ENCODE measurements at places on chromosomes 1 and 21. TPM values are rescaled to one million over a fixed set of nuclear protein-coding genes. Genes with fewer than 3 reads are reported as not detected.

DNA sequence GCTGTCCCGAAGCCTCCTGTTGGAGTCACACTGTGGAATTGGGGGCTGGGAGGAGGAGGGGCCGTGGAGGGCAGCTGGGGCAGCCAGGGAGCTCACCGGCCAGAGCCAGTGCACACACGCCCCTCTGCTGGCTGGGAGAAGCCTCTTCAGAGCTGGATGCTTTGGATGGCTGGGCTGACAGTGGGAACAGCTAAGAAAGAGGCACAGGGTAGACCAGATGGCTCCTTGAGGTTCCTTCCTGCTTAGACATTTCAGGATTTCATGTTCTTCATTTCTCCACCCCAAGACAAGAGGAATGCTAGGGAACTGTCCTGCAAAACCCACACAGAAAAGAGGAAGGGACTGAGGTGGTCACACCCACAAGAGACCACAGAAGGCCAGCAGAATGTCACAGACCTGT, 254.8 kb upstream of the VAMP3 start:
- DNase-seq = peak; percentile 44

- no peak for DNase-seq
Measured at GRCh38 chr21:40016667-40017066, 149.4 kb downstream of the PCP4 start.

DNA sequence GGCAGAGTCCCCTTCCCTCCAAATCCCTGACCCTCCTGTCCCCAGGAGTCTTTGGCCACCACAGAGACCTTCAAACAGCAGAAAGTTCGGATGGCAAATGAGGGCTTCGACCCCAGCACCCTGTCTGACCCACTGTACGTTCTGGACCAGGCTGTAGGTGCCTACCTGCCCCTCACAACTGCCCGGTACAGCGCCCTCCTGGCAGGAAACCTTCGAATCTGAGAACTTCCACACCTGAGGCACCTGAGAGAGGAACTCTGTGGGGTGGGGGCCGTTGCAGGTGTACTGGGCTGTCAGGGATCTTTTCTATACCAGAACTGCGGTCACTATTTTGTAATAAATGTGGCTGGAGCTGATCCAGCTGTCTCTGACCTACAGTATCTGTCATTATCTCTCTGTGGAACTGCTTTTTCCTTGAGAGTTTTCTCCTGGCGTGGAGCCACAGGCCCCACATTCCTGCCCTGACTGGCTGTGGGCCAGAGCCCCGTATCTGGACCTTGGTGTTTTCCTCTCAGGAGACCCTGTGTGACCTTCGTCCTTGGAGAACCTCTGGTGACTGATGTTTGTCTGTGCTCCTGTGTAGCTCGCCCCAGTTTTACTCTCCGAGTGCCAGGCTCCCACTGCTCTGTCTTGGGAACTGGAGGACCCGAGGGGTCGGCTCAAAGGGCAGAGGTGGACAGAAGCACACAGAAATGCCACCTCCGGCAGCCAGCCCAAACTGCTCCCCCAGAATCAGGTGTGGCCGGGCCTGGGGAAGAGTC, 4.8 kb downstream of the SLC27A3 start:
- DNase-seq = no peak

Gene RGS1
- 25.1 TPM for total RNA-seq

Gene C1orf210
- not detected for total RNA-seq

Gene SPATA46
- not detected for total RNA-seq

DNA sequence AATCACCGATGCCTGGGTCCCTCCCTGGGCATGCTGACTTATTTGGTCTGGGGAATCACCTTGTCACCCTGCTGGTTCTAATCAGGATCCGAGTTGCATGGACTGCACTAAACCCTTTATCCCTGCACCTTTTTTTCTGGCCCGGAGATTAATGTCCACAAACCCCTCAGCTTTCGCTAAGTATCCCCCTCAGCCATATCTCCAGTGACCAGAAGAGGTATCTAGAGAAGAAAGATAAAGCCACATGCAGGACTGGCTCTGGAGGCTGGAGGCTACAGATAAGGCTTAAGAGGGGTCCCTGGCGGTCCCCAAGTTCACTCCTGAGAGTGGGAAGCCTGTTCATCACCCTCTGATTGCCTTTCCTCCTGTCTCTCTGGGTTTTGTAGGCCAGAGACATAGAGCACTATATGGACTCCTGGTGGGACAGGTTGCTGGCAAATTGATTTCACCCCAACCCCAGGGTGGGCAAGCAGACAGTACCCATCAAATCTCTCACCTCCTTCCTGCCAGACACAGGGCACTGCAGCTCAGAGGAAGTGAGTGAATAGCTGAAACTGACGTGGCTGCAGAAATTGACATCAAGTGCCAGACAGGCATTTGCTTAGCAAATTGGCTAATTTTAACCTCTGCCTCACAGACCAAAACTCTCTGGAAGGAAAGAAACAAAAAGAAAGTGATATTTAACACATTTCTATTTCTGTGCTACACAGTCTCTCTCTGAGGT, 38.8 kb downstream of the HMGB4 start:
- no peak for DNase-seq

Data from stomach (tissue), 19 donors.